Hepatocyte (in vitro differentiated cells): ENCODE measurements at places on chromosomes 4 and X.
A peak's percentile ranks its signal among the peaks of the same experiment; 100 is the strongest.

DNA sequence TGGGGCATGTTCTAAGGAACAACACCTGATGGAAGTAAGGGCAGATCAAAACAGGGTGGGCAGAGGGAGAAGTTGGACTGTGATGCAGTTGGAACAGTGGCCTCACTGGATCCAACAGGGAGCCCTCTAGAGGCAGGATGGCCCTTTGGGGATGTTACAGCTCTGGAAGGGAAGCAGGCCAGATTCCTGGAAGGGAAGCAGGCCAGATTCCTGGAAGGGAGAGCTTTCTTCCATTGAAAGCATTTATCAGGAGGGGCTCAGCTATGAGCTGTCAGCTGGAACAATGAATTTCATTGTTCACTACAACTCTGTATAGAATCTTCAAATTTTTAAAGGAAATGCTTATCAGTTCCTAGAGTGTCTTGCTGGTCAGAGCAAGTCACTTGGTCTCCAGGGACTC lies 17.7 kb downstream of the IL15 start:
- DNase-seq = peak; percentile 36

GRCh38 chr4:150149381-150149780 lies 71.1 kb downstream of the DCLK2 start:
- no peak for DNase-seq

DNA sequence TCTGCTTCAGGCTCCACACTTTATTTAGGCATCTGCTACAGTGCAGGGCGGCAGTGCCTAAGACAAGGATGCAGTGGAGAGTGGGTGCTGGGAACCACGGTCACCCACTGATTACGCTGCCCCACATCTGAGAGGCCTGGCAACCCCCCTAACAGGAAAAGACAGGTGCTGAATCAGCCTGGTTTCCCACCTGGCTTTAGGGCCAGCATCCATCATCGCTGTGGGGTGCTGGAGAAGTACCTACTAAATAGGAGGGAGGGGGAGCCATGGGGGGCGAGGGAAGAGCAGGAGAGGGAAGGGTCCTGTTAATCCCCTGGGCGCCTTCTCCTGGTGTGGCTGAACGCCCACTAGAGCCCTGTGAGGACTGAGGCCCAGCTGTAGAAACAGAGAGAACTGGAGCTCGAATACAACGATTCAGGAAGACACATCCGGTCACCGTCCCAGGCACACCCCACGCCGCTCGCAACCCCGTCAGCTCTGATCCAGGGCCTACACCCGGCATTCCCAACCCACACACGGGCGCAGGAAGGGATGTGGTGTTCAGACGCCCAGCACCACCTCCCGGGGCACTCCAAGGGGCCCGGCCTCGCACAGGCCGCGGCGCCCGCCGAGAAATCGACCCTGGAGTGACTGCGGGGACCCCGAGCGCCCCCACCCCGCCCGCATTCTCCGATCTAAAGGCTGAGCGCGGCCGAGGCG lies 554 bp downstream of the DCTD start:
- peak; percentile 73 for DNase-seq

DNA sequence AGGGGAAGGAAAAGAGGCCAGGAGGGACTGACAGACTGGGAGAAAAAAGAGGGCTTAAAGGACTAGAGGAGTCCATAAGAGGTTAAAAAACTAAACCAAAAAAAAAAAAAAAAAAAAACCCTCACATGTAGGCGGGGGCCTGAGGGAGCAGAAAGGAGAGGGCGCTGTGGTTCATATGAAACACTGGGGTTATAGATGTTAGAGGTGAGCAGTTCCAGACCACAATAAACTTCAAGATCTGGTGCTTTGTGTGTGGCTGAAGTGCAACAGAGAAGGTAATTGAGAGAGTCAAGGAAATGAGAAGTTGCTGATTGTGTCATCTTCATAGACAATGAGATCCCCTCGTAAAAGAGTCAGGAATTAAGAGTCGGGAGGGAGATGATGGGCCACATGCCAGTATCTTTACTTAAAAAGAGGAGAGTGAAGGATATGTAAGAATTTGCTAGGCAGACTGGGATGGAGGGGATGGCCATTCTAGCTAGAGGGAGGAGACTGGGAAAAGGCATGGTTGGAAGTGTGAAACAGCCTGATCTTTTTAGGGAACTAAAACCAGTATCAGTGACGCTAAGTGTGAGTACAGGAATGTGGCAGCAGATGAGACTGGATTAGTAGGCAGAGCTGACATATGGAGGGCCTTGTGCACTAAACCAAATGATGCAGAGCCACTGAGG lies 18.4 kb upstream of the OGT start:
- DNase-seq = no peak

GRCh38 chr4:139988863-139989765 lies 164.9 kb downstream of the MAML3 start:
- peak; percentile 75 for DNase-seq

GRCh38 chrX:1558761-1559468 lies 21.9 kb upstream of the P2RY8 start:
- DNase-seq = no peak

GRCh38 chr4:4854649-4855295 lies 4.7 kb upstream of the MSX1 start:
- DNase-seq = no peak

GRCh38 chr4:58807843-58808615 lies 1697.8 kb upstream of the IGFBP7 start:
- no peak for DNase-seq

DNA sequence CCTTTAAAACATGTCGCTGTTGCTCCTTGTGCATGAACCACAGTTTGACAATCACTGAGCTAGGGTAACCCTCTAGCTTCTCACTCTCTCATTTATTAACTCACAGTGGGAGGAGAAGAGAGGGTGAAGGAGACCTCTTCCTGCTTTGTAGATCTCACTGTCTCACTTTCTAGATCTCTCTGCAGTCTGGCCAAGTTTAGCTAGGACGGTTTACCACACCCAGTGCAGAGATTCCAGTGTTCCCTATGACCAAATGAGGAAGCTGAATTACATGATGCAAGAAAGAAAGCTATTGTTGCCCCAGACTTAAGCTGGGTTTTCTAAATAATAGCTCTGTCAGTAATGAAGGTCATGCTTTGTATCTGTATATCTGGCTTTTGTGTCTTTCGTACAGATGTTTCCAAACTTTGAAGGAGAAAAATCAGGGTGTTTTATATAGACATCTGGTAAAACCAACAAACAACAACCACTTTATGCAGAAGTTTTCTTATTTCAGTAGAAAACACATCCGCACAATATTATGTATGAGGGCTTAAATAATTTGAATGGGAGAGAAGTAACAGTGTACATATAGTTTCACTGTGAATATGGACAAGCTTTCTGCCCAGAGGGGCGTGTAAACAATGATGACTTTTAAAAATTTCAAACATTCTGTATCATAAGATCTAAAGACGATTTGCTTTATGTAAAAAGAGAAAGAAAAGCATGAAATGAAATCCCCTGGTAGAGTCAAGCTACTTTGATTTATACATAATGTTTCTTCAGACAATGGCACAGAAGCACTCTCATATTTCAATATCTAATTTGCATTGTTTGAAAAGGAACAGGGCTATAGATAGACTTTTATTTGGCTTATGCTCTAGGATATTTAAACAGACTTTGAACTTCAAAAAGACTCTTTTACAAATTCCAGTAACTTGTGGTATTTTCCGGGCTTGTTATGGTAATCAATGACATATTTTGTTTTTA lies 582.3 kb downstream of the FSTL5 start:
- no peak for DNase-seq

DNA sequence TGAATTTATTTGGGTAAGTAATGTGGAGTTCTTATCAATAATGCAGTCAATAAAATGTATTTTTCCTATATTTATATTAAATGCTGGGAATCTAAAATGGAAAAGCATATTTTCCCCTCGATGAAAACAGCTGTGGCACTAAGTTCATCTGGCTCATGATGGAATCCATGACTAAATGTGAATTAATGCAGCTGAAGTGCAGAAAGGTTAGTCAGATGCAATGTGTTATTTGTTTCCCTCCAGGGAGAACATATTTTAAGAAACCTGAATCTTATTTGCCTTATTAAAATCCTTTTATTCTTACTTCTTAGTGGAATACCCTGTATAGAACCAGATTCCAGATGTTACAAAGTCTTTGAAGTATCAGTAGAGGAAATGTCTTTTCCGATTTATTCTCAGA lies 247.9 kb downstream of the ARHGAP24 start:
- DNase-seq = no peak

- peak; percentile 75 for DNase-seq
These were observed 808 bp downstream of the PRDM5 start for GRCh38 chr4:120921456-120922380.
